ENCODE measurements at places on chromosomes 2 and 18.

DNA sequence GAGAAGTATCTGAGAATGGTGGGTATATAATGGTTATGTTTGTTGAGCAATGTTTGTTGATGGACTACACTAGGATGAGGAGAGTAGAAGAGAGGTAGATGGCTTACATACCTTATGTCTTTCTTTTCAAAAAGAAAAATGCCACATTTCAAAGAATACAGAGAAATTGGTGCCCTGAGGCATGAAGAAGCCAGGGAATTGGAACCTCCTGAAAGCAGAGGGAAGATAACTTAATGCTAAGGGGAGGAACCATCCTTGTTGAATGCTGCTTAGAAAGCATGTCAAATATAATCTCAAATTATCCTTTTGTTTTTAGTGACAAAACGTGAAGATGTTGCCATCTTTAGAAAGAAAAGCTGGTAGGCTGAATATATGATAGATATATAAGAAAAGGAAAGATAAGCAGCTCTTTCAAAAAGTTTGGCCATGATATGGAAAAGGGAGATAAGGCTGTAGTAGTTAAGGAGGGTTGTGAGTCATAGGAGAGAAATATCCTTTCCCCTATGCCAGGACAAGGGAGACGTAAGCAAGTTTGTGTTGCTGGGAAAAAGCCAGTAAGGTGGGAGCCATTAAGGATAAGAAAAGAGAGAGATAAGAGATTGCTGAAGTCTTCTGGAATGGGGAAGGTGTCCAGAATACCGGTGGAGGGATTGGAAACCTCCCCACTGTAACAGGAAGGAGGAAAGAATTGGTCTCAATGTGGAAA lies 66.3 kb downstream of the SCN2A start:
- DNase-seq = no peak

DNA sequence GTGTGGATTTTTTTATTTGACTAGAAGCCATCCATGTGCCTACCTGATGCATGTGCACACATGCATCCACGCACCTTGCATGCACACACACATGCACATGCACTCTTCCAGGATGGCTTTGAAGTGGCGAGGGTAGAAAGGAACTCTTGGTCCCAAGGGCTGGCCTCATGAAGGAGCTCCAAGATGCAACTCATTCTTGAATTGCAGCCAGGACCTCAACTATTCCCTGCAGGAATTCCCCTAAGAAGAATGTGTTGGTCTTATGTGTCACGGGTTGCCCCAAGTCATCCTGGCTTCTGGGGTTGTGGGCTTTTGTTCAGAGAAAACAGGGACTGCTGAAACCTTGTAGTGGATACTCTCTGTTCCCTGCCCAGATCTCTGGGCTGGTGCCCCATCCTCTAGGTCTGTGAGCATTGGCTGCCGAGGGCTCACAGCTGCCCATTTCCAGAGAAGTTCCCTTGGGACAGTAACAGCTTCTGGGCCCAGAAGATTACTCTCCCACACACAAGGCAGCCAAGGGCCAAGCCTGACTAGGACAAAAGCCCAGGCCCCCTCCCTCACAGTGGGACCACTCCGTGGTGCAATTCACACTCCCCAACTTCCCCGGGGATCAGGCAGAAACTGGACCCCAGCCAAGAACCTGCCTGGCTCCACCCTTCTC lies 137.6 kb downstream of the COPS8 start:
- no peak for DNase-seq

DNA sequence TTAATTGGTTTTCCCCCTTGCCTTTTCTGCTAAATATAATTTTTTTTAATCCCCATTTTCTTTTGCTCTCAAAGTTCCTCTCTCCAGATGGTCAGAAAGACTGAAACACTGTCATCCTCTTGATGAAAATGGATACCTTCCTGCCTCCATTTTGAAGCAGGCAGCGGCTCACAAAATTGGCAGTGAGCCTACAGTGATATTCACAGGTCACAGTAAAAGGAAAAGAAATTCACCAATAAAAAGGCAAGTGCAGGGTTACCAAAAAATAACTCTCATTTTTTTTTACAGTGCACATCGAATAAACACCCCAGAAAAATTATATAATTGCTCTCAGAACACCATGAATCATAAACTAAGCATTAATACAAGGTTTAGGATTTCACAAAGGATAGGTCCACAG lies 307.5 kb downstream of the TCF4 start:
- no peak for DNase-seq

- no peak for DNase-seq
Observed at GRCh38 chr18:36058674-36059073, 8.7 kb downstream of the RPRD1A start.

GRCh38 chr18:79975985-79976680 lies 11.7 kb downstream of the HSBP1L1 start:
- no peak for DNase-seq

Measured in CD4-positive, alpha-beta T cell treated with Interleukin-1 beta for 1 hour (primary cell).